HT1080 (cell line): ENCODE measurements at places on chromosomes 7 and 10. TPM values are rescaled to one million over a fixed set of nuclear protein-coding genes. Genes with fewer than 3 reads are reported as not detected.

Gene CALHM1
- not detected in 2 replicates for total RNA-seq

Gene TNRC18
- total RNA-seq = 21.8 and 36.2 TPM in 2 replicates

Gene PYROXD2
- 3.8 and 4.8 TPM in 2 replicates for total RNA-seq

Gene DKK1
- total RNA-seq = 0.17 TPM in 1 of 2 replicates, not detected in the other

Gene XRCC2
- 10.5 and 10.9 TPM in 2 replicates for total RNA-seq

Gene NEUROD6
- not detected in 2 replicates for total RNA-seq

Gene MYL7
- not detected in 2 replicates for total RNA-seq

Gene RPEL1
- not detected in 2 replicates for total RNA-seq

Gene SGPL1
- 24.4 and 28.3 TPM in 2 replicates for total RNA-seq

Gene ERVW-1
- not detected in 2 replicates for total RNA-seq

Gene PRLHR
- total RNA-seq = not detected in 2 replicates

Gene KIFBP
- 37.8 and 39.3 TPM in 2 replicates for total RNA-seq

Gene THNSL1
- total RNA-seq = 7.3 and 9.6 TPM in 2 replicates

Gene CALML5
- total RNA-seq = 1.4 TPM in 1 of 2 replicates, not detected in the other

Gene EFCAB10
- total RNA-seq = not detected in 2 replicates

Gene HMX3
- total RNA-seq = not detected in 2 replicates

Gene HOXA6
- 3.6 and 4.5 TPM in 2 replicates for total RNA-seq

Gene STEAP1B
- total RNA-seq = 0.08 TPM in 1 of 2 replicates, not detected in the other

Gene SPDYE1
- not detected in 2 replicates for total RNA-seq

Gene IGF2BP3
- total RNA-seq = 39.5 and 44.1 TPM in 2 replicates

Gene POT1
- 25.8 and 30.3 TPM in 2 replicates for total RNA-seq

Gene CTAGE4
- 0.14 and 0.17 TPM in 2 replicates for total RNA-seq

Gene EN2
- not detected in 2 replicates for total RNA-seq

Gene SFXN4
- total RNA-seq = 30.4 and 36.7 TPM in 2 replicates

Gene HABP2
- total RNA-seq = not detected in 2 replicates

Gene KEL
- total RNA-seq = not detected in 2 replicates
